ENCODE measurements at places on chromosomes 5 and 9.

- DNase-seq, result no peak
Measured at GRCh38 chr5:81778642-81779041, 27.7 kb upstream of the SSBP2 start.

DNA sequence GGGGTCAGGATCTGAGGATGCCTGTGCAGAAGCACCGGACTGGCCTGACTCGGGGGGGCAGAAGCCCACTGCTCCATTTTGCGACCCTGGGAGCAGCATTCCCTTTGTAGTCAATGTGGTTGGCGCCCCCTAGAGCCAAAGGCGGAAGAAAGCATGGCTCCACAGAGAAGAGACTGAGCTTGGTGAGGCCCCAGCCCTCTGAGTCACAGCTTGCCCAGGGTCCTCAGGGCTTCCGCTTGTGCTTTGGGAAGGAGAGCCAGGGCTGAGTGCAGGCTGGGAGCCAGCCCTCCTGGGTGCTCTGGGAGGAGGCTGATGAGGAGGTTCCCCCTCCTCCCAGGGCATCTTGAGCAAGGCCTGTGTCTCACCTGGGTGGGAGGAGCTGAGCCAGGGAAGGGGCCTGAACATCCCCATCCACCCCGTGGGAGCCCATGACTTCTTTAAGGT lies 5.5 kb upstream of the AQP3 start:
- DNase-seq, result peak; percentile 87

- no peak for DNase-seq
Measured at GRCh38 chr5:128669803-128670202, 131.8 kb upstream of the FBN2 start.

GRCh38 chr9:81896070-81896469 lies 32.2 kb upstream of the SPATA31D4 start:
- no peak for DNase-seq

GRCh38 chr9:134539586-134540194 lies 101.9 kb upstream of the COL5A1 start:
- DNase-seq, result no peak

- DNase-seq, result no peak
Measured at GRCh38 chr9:117444501-117444900, 29.6 kb upstream of the ASTN2 start.

DNA sequence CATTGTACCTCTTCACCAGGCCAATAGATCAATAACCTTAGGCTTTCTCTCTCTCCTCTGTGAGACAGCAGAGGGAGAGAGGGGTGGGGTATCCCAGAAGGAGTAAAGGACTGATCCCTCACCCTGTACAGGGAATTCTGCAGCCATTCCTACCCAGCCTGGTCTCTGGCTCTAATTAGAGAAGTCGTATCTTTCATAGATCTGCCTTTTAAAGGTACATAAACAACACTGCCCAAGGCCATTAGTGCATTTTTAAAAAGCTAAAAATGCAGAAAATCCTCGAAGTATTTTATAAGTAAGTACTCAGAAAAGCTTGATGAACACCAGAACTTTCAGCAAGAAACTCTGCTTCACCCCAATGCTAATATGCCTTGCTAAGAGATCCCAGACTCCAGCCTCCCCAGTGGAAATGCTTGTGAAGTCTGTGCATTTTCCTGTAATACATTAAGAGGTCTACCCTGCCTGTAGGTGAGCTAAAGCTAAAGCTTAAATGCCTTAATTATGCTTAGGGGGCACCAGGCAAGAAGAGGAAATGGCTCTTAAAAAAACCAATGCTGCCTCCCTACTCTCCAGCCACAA lies 200.0 kb upstream of the ANKRD55 start:
- DNase-seq, result no peak

DNA sequence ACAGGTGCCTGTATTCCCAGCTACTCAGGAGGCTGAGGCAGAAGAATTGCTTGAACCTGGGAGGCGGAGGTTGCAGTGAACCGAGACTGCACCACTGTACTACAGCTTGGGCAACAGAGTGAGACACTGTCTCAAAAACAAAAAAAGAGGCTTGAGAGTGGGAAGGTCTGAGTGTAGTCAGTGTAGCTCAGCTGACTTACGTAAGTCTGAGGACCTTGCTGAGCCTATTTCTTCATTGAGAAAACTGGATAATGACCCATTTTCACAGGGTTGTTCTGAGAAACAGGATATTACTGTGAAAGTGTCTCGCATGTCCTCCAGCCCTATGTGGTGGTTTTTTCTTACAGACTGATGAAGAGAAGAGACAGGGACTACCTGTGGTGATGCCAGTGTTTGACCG lies 66.7 kb downstream of the WDR41 start:
- DNase-seq, result no peak

DNA sequence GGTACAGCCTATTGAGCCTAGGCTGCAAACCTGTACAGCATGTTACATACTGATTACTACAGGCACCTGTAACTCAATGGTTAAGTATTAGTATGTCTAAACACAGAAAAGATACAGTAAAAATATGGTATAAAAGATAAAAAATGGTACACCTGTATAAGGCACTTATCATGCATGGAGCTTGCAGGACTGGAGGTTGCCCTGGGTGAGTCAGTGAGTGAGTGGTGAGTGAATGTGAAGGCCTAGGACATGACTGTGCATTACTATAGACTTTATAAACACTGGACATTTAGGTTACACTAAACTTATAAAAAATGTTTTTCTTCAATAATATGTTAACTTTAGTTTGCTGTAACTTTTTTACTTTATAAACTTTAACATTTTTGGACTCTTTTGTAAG lies 171.3 kb downstream of the SLC28A3 start:
- DNase-seq, result no peak

GRCh38 chr5:133644000-133644865 lies 31.9 kb upstream of the FSTL4 start:
- no peak for DNase-seq

DNA sequence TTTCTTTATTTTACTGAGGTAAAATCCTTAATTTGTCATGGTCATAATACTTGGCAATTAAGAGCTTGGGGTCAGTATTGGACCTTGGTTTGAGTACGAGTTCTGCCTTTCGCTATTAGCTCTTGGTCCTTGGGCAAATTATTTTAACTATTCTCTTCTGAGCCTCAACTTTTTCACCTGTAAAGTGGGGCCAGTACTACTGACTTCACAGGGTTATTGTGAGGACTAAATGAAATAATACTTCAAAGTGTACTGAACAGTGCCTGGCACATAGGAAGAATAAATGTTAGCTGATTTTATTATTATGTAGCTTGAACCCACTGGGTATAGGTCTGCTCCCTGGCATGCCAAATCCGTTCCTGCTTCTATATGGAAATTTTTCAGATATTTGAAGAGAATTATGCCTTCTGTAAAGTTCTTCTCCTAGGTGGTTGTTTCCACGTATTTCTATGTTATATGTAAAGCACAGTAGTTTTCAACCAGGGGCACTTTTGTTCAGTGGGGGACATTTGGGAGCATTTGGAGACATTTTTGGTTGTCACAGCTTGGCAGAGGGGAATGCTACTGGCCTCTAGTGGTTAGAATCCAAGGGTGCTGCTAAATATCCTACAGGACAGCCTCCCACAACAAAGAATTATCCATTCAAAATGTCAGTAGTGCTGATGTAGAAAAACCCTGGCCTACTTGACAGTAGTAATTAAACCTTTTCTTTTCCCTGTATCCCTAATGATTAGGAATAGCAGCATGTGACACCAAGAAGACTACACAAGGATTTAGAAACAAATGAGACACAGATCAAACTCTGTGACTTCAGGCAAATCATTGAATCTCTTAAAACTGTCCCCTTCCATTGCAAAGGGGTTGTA lies 4.5 kb downstream of the RCL1 start:
- peak; percentile 19 for DNase-seq

DNA sequence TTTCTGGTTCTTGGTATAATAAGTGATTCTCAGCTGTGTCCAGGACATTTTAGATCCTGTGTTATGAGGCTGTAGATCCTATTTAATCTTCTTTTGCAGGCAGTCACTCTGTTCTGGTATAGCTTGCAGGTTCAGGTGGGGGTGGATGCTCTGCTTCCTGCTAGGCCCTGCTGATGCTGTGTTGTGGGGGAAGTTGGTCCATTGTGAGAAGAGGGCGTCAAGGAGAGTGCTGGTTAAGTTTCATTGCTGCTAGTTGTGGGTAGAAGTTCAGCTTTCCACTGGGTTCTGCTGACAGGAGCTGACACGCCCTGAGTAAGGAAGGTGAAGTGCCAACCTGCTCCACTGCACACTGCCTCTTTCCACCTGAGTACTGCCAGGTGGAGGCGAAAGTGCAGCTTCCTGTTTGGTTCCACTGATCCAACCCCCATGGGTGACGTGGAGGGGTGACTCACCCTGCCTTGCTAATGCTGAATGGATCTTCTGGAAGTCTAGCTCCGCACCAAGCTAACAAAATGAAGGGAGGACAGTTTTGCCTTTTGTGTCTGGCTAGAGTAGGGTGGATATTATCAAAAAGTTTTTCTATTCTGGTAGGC lies 16.3 kb downstream of the NMRK1 start:
- DNase-seq, result peak; percentile 16

DNA sequence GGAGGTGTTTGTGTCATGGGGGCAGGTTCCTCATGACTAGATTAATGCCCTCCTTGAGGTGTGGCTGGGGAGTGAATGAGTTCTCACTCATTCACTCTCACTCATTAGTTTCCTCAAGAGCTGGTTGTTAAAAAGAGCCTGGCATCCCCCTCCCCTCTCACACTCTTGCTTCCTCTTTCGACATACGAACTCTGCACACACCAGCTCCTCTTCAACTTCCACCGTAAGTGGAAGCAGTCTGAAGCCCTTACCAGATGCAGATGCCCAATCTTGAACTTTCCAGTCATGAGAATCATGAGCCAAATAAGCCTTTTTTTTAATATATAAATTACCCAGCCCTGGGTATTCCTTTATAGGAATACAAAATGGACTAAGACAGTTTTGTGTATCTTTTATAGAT lies 82.5 kb downstream of the SPRY4 start:
- no peak for DNase-seq

- DNase-seq, result peak; percentile 38
Measured at GRCh38 chr9:130343445-130343918, 77.9 kb downstream of the HMCN2 start.

DNA sequence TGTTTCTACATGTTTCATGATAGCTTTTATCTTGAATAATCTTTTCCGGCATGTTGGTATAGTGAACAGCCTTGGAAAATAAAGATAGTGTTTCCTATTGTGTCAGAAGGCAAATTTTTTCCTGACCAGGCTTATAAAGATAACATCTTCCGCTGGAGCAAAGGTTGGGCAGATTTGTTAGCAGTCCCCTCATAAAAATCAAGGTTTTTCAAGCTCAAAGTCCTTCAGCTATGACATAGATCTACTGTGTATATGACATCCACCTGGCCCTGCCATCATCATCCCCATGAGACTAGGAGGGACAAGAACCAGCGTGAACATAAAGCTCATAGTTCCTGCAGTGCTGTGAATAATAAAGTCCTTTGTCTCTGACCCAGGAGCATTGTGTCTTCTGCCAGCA lies 30.4 kb upstream of the OTULINL start:
- DNase-seq, result no peak

DNA sequence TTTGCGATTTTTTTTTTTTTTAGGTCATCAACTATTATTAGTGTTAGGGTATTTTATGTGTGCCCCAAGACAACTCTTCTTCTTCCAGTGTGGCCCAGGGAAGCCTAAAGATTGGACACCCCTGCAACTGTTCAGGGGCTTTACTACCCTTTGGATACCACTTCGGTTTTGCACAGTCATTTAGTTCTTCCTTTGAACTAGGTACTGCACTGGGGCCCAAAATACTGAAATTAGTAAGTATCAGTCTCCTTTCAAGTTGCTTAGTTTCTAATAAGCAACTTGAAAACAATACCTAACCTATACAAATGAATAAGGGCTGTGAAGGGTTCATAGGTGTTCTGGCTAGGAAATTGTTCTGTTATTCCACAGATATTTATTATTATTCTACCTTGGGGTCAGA lies 45.3 kb downstream of the CWC27 start:
- no peak for DNase-seq

- DNase-seq, result no peak
Measured at GRCh38 chr5:178427576-178428197, 162.5 kb downstream of the COL23A1 start.

- DNase-seq, result no peak
Measured at GRCh38 chr9:121838746-121839669, 187.6 kb downstream of the DAB2IP start.

DNA sequence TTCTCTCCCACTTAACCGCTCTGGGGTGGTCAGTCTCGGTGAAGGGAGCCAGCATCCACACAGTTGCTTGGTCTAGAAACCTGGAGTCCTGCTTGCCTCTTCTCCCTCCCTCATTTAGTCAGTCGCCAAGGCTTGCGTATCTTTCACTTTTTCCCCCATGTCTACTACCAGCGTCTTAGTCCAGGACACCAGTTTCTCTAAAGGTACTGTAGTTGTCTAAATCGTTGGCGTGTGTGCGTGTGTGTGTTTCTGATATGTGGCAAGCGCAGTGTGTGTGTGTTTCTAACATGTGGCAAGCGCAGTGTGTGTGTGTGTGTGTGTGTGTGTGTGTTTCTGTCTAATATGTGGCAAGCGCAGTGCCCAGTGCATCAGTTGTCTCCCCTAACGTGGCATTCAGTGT lies 641 bp downstream of the ATP6V1G1 start:
- DNase-seq, result no peak

DNA sequence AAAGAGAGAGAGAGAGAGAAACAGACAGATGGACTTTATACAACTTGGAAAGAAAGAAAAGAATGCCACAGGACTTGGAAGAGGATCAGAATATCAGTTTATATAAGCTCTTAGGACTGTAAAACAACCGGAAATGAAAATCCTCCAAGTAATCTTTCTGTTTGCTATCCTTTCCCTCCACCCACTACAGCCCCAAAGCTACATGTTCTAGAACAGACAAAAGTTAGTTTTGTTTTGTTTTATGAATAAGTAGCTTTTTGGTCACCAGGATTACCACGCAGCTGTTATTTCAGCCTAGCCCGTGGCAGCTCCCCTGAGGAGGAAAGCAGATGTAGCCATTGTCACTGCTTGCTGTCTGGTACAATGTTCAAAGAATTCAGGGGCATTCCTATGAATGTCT lies 66.6 kb downstream of the SH3TC2 start:
- DNase-seq, result no peak

- no peak for DNase-seq
Measured at GRCh38 chr5:116520771-116521170, 53.9 kb downstream of the SEMA6A start.

DNA sequence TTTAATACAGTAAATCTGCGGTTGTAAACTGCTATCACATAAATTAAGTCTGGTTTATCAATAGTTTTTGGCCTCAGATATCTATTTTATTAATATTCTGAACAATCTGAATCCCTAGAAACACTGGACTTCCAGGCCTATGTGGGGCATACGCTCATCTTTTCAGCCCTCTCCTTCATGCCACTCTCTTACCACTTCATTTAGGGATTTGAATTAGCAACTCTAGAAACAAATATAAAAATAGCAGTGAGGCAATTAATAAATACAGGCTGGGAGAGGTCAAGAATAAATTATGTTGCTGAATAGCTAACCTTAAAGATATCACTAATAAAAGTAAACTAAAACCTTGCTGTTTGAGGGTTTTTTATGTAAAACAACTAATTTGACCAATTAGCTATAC lies 480.3 kb upstream of the CD180 start:
- no peak for DNase-seq

GRCh38 chr5:176918613-176919012 lies 19.5 kb upstream of the HK3 start:
- DNase-seq, result no peak

GRCh38 chr9:34176089-34176488 lies 2.8 kb upstream of the UBAP1 start:
- DNase-seq, result no peak
